PC-3 (cell line): ENCODE measurements at places on chromosomes 4 and X. TPM values are rescaled to one million over a fixed set of nuclear protein-coding genes. Genes with fewer than 3 reads are reported as not detected.

DNA sequence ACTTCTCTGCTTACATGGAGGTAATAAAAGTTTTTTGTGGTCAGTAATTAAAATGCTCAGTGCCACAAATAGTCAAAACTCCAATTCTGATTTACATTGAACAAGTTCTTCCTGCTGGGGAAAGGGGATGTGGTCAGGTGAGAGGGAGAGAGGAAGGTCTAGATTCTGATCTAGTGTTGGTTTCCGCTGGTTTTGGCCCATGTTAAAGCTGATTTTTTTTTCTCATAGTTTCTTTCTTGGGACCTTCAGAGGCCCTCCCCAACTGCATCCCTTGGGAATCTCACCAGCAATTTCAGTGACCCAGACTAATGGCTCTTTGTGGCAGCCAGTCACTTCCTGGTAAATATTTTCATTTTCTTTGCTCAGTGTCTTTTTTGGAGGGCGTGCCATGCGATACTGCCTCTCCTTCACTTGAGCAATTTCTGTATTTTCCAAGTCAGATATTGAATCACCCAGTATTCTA lies 332.7 kb downstream of the RAPGEF2 start:
- peak; percentile 80 for DNase-seq

DNA sequence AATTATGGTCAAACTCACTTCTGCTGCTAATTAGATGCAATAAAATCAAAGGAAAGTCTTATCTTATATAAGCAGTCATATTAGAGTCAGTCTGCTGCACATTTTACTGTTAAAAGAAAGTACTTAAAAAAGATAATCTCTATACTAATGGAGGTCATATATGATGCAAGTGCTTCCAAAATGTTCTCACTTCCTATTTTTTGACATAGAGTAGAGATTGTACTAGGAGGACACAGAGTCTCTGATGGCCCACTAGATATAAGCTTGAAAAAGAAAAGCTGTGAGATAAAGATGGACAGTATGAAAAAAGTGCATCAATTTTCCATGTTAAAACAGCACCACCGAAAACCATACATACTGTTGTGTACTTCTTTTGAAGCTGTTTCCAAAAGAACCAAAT lies 196.9 kb downstream of the KLHL13 start:
- DNase-seq, result no peak

DNA sequence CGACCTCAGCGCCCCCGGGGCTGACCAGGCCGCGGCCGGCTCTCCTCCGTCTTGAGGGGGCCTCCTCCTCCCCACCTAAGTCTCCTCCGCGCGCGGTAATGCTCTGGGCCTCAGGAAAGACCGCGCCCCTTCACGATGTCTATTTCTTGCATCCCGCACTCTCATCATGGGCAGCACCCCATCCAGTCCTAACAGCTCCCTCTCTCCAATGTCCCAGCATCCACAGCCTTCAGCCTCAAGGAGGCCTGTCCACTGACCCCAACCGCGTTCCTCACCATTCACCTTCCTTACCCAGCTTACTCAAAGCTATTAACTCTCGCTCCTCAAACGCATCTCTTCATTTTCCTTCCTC lies 77.5 kb downstream of the MAGED4 start:
- no peak for DNase-seq

GRCh38 chr4:181938631-181939030 lies 304.6 kb upstream of the TENM3 start:
- DNase-seq, result no peak

DNA sequence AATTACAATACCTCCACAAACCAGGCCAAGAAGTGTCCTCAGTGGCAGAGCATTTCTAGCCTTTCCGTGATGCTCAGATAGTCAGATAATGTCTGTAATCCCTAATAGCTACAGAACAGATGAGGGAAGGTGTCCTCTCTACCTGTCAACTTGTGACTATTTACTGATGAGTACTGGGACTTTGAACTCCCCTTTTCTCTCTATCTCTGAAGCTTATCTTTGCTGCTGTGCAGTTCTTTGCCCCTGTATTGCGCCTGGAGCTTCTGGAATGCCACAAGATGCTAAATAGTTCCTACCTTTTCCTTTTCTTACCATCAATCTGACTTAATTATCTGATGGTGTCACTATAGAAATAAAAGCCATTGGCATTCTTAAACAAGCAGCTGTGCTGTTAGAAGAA lies 30.5 kb downstream of the FGF2 start:
- DNase-seq, result no peak

GRCh38 chr4:70902577-70903290 lies 565 bp downstream of the MOB1B start:
- DNase-seq, result peak; percentile 27

DNA sequence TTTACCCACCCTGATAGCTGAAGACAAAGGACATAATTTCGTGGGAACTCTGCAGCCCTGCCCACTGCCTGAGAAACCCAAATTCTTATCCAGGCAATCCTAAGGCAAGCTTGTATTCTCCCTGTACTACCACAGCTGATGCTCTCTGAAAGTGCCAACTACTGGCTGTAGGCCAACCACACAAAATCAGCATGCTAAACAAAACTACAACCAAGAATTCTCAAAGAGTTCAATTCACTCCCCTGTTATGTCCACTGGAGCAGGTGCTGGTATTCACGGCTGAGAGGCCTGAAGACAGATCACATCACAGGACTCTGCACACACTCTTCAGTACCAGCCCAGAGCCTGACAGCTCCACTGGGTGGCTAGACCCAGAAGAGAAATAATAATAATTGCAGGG lies 375.9 kb upstream of the NDST4 start:
- DNase-seq, result no peak

- DNase-seq, result no peak
Observed at GRCh38 chr4:16237715-16238114, 11.4 kb upstream of the TAPT1 start.

GRCh38 chrX:118847676-118848075 lies 24.1 kb downstream of the ZCCHC12 start:
- DNase-seq, result peak; percentile 80

CBLL2 gene
- total RNA-seq, result not detected in 2 replicates

BTC gene
- total RNA-seq, result 7.5 and 12.8 TPM in 2 replicates

GYG2 gene
- 0.58 and 1.7 TPM in 2 replicates for total RNA-seq
